ENCODE measurements at places on chromosomes 7 and 10.

DNA sequence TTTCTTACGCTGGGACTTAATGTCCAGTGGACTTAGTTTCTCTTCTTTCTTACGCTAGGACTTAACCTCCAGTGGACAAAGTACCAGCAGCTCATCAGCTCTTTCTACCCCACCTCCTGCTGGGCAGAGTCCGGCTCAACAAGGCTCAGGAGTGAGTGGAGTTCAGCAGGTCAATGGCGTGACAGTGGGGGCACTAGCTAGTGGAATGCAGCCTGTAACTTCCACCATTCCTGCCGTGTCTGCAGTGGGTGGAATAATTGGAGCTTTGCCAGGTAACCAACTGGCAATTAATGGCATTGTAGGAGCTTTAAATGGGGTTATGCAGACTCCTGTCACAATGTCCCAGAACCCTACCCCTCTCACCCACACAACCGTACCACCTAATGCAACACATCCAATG is 199.7 kb downstream of the MLLT10 start:
- no peak for DNase-seq

DNA sequence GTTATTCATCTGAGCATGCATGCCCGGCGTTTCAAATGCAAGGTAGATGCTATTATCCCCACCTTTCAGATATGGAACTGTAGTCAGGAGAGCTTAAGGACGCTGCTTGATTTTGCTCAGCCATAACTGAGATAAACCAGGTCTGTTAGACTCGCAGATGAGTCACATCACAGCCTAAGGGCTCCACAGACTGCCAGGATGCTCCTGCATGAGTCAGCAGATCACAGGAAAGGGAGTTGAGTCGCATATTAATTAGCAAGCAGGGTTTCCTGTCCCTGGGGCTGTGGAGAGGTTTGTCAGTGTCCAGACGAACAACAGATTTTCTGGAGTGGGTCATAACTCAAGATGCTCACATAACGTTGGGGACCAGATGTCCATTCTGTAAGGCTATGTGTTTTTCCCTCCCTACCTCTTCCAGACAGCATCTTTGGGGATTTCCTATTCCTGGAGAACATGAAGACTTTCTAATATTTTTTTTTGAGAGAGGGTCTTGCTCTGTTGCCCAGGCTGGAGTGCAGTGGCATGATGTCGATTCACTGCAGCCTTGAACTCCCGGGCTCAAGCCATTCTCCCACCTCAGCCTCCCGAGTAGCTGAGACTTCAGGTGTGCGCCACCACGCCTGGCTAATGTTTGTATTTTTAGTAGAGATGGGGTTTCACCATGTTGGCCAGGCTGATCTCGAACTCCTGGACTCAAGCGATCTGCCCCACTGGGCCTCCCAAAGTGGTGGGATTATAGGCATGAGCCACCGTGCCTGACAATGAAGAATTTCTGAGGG is 36.7 kb downstream of the PFKFB3 start:
- DNase-seq, result peak; percentile 100

DNA sequence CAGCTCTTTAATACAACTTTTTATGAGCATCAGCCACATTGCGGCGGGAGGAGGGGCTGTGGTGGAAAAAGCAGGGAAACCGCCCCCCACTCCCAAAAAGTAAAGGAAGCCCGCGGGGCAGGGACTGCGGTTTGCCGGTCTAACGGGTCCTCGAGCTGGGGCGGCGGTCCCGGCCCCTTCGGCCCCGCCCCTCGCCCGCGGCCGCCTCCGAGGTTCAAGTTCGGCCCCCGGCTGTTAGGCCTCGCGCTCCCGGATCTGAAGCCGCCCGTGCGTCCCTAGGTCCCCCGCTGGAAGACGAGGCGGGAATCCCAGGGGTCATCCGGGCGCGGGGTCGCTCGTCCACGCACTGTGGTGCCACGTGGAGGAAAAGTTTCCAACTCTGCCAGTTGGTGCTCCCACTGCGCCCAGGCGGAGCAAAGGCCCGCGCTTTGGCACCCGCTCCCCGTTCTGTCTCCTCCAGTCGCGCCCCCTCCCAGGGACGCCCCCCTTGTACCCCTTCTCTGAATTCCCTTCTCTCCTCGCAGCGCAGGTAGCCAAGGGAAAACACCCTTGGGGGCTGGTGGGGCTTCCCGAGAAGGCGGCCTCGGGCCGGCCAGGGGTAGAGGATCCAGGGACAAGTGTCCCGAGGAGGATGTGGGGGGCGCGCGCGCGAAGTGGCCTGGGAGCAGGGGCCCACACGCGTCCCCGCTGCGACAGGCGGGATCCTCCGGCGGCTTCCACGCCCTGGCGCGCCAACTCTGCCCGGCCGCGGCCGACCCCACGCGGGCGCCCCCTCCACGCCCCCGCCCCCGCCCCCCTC is 798 bp upstream of the AUTS2 start:
- no peak for DNase-seq

DNA sequence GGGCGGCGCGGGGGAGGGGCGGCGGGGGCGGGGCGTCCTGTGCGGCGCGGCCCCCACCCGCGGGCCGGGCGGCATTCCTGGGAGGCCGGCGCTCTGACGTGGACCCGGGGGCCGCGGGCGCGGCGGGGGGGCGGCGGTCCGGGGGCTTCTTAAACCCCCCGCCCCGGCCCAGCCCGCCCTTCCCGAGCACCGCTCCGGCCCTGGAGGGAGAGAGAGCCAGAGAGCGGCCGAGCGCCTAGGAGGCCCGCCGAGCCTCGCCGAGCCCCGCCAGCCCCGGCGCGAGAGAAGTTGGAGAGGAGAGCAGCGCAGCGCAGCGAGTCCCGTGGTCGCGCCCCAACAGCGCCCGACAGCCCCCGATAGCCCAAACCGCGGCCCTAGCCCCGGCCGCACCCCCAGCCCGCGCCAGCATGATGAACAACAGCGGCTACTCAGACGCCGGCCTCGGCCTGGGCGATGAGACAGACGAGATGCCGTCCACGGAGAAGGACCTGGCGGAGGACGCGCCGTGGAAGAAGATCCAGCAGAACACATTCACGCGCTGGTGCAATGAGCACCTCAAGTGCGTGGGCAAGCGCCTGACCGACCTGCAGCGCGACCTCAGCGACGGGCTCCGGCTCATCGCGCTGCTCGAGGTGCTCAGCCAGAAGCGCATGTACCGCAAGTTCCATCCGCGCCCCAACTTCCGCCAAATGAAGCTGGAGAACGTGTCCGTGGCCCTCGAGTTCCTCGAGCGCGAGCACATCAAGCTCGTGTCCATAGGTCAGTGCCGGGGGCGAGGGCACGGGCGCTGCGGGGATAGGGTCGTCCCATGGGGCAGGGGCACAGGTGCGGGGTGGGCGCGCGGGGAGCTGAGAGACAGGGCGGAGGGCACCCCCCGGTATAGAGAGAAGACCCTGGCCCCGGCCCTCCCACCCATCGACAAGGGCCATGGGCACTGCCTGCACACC is at the start of gene FLNC:
Gene FLNC, plus strand, starts transcription at position 176 of the 947 bp plus-strand sequence. Its CDS starts 232 bp downstream, at position 408.
- DNase-seq, result peak; percentile 45

DNA sequence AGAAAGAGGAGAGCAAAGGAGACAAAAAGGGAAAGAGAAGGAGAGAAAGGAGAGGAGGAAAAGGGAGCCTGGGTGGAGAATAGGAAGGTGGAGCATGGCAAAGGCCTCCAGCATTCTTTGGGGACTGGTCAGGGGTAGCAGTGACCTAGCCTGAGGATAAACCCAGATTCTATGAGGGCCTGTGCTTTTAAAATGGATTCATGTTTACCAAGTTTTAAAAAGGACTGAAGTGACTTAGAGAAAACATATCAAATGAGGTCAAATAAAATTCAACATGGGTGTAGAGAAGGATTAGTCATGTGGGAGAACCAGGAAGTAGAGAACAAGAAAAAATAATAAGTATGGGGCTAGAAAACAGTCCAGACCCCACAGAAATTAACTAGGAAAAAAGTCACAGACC is 20.7 kb downstream of the CREB3L2 start:
- no peak for DNase-seq

GRCh38 chr10:89413398-89413912 is 913 bp upstream of the IFIT5 start:
- DNase-seq, result no peak

DNA sequence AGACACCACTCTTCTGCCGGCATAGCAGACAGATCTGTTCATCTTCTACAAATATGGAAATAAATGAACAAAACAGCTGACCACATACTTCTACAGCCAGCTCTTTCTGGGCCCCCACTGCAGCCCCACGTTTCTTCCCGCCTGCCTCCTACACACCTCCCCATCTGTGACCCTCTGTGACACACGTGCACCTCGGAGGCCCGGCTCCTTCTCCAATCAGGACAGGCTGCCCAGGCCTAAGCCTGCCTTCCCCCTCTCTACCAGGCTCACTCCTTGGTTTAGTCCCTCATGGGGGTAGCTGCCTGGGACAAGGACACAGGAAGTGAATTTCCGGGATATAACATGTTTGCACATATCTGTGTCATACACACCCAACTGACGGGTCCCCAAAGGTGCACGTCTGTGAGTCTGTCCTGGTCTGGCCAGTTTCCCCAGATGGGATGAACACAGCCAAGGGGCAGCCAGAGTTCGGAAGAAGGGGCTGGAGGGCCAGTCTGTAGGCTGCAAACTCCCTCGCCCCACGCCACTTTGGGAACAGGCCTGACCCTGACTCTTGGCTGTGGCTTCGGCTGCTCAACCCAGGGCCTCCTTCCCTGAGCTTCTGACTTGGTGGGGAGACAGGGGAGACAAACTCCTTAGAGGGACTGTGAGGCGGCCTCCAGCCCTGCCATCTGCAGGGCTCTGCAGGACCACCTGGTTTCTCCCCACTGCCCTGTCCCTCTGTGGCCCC is 30.3 kb downstream of the PITRM1 start:
- no peak for DNase-seq

GRCh38 chr10:61749291-61749690 is 86.6 kb downstream of the CABCOCO1 start:
- no peak for DNase-seq

DNA sequence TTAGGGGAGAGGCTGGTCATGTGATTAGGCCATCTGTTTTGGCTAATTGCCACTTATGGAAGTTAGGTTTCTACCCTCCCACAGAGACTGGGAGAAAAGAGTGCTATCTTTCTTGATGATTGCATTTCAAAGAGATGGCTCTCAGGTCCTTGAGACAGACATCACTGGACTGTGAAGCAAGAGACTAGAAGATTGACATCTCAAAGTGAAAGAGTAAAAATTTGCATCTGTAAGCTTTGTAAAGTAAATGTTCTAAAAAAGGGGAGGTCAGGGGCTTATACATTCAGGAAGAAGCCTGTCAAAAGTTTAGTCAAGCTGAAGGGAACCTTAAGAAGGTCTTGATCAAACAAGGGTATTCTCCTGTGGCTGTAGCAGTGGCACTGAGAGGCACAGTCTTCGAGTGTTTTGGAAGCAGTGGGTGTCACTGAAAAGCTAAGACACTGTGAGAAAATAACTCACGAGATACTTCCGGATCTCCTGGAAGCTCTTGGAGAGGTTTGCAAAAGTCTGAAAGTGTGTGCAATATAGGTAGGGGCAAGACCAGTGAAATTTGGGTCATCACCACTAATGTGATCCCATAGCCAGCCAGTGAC is 342.1 kb downstream of the PHF14 start:
- no peak for DNase-seq
